Fibroblast of mammary gland (primary cell): ENCODE measurements at places on chromosomes 11 and 22.

DNA sequence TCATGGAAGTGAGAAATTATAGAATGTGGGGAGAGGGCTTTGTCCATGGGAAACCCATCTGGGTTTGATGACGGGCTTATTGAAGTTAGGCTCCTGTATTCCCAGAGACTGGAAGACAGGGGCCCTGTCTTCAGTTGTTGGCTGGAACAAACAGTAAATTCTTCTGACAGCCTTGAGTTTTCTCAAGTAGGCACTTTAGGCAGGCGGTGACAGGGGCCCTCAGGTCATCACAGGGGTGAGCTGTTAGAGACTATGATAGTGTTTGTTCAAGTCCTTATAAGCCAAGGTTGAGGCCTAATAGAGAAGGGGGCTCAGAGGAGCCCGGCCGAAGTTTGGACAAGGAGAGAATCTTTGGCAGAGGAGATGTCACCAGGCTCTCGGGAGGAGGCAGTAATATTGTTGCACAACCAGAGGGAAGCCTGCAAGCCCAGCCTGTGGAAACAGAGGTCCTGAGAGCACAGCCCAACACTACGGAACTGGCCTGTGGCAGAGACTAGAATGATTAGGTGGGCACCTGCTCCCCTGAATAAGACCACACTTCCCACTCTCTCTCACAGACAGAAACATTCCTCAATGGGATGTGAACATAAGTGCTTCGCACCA is 20.2 kb upstream of the IL17RA start:
- DNase-seq = no peak

DNA sequence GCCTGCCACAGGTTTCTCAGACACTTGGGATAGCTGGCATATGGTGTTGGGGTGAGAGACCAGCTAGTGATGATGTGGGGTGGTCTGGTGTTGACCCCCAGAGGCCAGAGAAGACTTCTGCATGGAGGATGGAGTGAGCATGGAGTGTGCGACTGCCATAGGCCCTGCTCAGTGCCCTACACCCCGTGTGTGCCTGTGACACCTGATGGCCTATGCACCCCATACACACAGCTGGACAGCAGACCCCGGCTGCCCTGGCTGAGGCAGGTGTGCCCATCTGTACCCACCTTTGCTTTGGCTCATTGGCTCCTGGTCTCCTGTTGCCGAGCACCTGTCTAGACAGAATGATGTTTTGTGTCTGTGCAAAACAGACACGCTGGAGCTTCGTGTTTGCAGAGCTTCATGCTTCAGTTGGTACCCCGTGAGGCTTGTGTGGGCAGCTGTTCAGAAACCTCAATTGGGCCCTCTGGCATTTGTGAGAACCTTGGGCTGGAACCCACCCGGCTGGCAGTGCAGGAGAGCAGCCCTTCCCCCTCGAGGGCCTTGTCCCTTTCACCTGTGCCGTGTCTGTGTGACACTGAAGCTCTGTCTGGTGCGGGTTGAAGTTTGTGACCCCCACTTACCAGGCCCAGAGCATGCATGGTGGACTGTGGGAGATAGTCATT is 27.6 kb downstream of the BCR start:
- no peak for DNase-seq

GRCh38 chr11:80613655-80614054 is 1172.8 kb upstream of the TENM4 start:
- DNase-seq = no peak

DNA sequence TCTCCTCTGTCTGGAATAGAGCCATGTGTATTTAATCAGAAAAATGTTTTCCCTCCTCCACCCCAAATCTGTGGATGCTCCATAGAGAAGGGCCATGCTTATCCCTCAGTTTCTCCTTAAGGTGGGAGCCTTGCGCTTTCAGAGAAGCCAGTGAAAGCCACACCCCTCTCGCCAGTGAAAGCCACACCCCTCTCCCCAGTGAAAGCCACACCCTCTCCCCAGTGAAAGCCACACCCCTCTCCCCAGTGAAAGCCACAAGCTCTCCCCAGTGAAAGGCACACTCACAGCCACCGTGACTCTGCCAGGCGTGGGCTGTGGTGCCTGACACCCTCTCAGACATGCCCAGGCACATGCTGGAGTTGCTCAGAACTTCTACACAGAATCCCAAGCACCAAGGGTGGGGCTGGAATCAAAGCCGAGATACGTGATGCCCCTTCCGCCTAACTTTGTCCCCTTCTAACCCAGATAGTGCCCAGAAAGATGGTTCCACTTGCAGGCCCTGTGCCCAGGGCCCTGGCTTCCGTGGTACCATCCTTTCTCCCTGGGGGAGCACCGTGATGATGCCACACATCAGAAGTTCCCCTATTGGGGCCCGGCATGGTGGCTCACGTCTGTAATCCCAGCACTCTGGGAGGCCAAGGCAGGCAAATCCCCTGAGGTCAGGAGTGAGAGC is 16.5 kb upstream of the PRR5 start:
- DNase-seq = peak; percentile 68

DNA sequence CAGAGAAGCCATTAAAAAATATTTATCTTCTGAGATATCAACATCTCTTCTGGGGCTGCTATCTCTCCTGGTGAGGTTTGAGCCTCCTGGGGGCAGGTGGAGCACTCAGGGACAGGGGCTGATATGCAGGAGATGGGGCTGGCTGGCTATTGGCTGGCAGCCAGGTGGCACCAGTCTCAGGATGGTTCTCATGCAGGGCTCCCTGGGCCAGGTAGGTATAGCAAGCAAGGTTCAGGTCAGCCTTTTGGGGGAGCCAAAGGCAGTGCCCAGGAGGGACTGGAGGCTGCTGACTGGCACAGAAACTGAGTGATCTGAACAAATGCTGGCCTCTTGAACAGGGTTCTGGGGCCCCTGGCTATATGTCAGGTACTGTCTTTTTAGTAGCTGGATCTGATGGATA is 29.7 kb upstream of the EMSY start:
- DNase-seq = no peak

- DNase-seq = peak; percentile 26
Observed at GRCh38 chr11:13249992-13250391, 27.6 kb upstream of the BMAL1 start.

DNA sequence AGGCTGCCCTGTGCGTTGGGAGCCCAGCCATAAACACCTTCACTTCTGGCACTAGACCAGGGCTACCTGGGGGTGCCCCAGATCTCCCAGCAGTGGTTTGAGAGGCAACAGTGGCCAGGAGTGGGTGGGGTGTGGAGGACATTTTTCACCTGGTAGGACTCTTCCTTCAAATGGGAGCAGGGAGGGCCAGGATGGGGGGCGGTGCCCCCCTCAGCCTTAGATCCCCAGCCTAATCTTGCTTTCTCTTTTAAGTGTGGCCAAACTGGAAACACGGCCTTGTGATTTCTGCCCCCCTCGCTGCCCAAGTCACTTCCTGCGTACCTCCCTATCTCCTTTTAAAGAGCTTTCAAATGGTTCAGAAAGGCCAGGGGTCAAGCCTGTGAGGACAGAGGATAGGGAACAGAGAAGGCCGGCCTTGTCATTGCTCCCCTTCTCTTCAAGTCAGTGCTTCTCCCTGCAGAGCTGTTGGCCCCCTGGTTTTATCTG is 800 bp downstream of the KCNJ5 start:
- no peak for DNase-seq

DNA sequence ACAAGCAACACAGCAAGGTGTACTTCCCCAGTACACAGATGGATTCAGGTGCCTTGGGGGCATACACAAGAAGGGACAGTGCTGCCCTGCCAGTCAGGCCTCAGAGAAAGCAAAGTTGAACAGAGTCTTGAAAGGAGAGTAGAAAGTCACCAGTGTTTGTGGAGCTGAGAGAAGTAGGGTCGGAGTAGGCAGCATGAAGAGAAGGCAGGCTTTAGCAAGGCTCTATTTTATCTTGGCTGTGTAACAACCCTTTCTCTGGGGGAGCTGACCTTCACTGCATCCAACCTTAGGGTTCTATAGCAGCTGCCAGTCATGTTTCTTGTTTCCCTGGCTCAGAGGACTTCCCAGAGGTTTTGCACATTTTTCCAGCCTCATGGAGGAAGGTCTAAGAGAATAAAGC is 77.4 kb upstream of the BLID start:
- no peak for DNase-seq

GRCh38 chr11:66072518-66072917 is 2.4 kb downstream of the PACS1 start:
- DNase-seq = no peak

DNA sequence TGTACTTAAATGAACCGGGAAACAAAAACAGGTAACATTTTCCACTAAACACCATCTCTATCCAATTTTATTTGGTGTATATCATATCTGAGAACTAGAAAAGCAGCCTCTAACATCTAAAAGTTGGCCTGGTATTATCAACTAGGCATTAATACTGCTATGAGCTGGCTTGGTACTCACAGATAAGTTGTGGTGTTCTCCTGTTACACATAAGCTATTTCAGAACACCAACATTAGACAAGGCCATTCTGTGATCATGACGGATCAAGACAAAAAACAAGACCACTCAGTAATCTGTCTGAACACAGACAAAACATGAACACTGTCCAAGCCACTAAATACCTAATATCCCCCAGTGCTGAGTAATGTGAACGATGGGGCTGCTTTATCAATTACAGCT is 11.9 kb downstream of the RIC3 start:
- DNase-seq = no peak

DNA sequence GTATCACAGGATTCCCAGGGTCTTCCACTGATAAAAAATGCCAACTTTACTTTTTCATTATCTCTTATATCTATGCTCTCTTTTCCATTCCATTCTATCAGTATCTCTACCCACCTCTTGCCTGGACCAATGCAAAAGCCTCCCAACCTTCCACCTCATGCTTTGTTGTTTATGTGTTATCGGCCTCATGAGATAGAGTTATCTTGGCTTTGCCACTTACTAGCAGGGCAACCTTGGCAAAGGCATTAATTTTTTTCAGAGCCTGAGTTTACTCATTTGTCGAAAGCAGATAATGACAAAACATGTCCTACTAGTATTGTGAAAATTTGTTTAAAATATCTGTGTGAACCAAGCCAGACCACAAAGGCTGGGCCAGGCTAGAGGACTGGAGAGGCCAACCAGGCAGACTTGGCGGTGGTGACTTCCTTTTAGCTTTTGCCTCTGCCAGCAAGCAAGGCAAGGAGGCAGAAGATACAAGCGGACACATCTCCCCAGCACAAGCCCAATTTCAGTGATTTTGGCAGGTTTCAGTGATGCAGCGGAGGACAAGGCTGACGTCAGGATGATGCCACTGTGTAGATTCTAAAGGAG is 106.9 kb downstream of the ADAMTS15 start:
- peak; percentile 22 for DNase-seq

GRCh38 chr11:83691451-83691950 is 405.3 kb upstream of the CCDC90B start:
- peak; percentile 42 for DNase-seq

- peak; percentile 79 for DNase-seq
Observed at GRCh38 chr11:86978247-86978646, 23.1 kb upstream of the FZD4 start.

- DNase-seq = no peak
Observed at GRCh38 chr11:87417951-87418350, 380.2 kb downstream of the TMEM135 start.

- DNase-seq = no peak
Observed at GRCh38 chr11:11312738-11313137, 40.3 kb downstream of the CSNK2A3 start.

- peak; percentile 24 for DNase-seq
Observed at GRCh38 chr11:7688238-7688826, 15.0 kb upstream of the CYB5R2 start.

- no peak for DNase-seq
Observed at GRCh38 chr11:87076874-87077429, 39.2 kb downstream of the TMEM135 start.

DNA sequence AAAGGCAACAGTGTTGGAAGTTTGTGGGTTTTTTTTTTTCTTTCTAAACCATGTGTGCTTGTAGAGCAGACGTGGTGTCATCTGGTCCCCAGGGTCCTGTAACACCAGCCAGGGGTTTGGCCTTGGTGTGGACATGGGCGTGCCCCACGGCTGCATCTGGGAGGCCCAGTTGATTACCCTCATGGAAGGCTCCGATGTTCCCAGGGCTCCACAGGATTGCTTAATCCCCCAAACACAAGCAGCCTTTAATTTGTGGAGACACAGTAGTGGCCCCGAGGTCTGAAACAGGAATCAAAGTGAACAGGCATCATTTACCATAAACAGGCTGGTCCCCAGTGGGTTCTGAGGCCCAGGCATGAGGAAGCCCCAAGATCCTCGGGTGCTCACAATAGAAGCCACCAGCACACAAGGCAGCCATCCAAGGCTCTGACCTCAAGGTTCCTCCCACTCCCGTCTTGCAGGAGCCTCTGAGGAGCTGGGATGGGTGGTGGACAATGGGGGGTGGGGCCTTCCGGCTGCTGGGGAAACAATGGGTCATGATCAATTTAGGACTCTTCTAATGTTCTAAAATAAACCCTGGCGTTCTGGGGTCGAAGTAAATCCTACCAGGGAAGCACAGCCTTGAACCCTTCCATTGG is 115.0 kb upstream of the CD82 start:
- DNase-seq = no peak
